Urinary bladder (tissue), 4 donors: ENCODE measurements at places on chromosomes 6 and 20.

- DNase-seq, result no peak
Observed at GRCh38 chr6:24974182-24975171, 38.7 kb upstream of the RIPOR2 start.

DNA sequence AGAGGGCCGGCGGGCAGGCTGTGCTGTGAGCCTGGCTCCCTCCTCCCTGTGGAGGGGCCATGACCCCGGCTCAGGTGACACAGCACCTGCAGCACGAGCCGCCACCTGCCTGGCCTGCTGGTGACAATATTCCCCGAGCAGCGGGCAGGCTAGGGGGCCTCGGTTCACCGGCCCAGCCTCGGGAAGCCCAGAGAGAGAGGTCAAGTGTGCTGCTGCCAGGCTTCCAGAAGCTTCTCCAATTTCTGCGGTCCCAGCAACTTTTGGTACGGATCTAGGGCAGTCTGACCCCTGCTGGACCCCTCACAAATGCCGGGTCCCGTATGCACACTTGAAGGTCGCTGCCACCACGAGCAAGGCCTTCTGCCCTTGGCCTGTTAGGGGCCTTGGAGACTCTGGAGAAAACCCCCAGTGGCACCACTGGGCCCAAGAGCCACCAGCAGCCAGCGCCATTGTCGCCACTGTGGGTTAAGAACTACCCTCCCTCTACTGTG lies 38.6 kb upstream of the NOL4L start:
- DNase-seq, result no peak

DNA sequence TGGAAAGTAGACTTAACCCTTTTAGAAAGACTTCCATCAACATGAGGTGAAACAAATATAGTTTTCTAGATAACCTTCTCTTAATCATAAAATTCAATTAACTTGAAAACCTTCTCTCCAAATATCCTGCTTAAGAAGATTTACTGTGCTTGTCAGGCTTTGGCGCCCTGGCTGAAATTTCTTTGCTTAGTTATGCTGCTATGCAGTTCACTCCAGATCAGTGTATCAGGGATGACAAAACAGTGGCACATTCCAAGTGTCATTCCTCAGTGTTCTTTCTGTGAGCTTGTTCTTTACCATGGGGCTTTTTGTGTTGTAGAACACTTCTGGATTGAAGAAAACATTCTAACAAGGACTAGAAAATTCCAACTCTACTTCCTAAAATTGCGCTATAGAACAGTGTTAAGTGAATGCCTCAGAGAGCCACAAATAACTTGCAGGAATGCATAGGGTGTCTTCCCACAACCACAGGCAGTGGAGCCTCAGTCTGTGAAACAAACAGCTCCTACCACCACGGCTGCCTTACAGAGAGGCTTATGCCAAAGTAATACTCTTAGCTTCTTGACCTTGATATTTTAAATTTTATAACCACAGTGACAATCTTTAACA lies 443.6 kb downstream of the CDC5L start:
- DNase-seq, result no peak

DNA sequence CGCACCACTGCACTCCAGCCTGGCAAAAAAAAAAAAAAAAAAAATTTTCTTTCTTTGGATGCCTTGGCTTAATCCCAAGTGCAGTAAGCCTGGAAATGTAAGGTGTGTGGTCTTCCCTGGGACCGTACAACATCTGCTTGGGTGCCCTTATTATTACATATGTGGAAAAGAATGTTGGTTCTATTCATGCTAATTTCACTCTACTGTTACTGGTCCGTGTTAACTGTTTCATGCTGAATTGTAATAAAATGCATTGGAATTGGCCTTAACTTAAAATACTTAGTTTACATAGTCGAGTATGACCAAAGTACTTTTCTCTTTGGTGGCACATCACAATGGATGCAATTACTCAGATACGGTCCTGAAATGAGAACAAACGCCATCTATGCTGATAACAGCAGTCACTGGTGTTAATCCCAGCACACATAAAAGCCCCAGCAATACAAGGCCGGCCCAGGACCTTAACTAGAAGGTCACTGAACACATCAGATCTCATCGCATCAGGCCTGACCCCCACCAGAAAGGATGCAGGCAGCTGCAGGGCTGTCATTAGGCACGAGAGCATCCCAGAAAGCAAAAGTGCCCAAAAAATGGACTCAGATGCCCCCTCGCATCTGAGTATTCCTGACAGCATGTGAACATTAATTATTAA lies 1.2 kb downstream of the SERPINB6 start:
- DNase-seq, result no peak
